ENCODE measurements at places on chromosomes 16 and 17. TPM values are rescaled to one million over a fixed set of nuclear protein-coding genes. Genes with fewer than 3 reads are reported as not detected.

Gene TSPOAP1
- total RNA-seq, result 41.7 TPM

Gene MT1M
- not detected for total RNA-seq

Gene NPIPA8
- total RNA-seq, result not detected

Gene MSL1
- 145 TPM for total RNA-seq

Gene KRT39
- not detected for total RNA-seq

Gene TBC1D3H
- total RNA-seq, result not detected

Gene CD7
- total RNA-seq, result 61.9 TPM

Gene DDX52
- 20.8 TPM for total RNA-seq

Gene MAPT
- total RNA-seq, result 1.3 TPM
